T-helper 2 cell (primary cell): ENCODE measurements at places on chromosomes 5 and 9.

DNA sequence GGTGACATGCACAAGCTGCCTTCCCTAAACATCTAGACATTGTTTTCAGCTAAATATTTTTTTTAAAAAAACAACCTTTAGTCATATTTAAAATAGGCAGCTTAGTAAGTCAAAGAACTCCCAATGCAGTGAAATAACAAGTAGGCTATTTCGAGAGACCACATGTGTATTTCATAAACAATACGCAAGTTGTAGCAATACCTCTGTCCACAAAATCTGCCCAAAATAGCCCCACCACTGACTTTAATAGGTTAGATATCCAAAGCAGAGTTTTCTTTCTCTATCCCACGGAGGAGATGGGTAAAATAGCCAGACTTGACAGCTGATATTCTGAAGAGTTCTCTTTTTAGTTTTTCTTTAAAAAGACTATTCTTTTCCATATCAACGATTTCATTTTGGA lies 1.2 kb downstream of the SLC24A2 start:
- DNase-seq: no peak

DNA sequence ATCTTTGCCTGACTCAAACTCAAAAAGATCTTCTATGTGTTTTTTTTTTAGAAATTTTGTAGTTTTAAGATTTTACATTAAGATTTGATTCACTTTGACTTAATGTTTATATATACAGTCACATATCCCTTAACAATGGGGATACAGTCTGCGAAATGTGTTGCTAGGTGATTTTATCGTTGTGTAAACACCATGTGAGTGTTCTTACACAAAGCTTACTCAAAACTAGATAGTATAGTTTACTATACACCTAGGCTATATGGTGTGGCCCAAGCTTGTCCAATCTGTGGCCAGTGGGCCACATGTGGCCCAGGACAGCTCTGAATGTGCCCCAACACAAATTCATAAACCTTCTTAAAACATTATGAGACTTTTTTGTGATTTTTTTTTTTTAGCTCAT lies 131.9 kb downstream of the CWC27 start:
- no peak for DNase-seq

DNA sequence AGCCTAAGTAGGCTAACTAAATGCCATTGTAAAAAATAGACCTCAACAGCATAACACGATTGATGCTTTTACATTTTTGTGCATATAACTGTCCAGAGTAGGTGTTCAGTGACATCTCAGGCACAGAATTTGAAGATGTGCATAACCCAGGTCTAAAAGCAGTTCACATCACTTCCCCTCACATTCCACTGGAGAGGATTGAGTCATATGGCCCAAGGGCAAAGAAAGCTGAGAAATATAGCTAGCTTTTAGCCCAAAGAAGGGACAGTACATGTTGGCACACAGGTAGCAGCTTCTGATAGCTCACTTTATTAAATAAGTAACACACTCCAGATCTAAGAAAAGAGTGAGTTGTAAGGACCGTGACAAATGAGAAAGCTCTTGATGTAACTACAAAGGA lies 2259.5 kb upstream of the WWC1 start:
- no peak for DNase-seq

DNA sequence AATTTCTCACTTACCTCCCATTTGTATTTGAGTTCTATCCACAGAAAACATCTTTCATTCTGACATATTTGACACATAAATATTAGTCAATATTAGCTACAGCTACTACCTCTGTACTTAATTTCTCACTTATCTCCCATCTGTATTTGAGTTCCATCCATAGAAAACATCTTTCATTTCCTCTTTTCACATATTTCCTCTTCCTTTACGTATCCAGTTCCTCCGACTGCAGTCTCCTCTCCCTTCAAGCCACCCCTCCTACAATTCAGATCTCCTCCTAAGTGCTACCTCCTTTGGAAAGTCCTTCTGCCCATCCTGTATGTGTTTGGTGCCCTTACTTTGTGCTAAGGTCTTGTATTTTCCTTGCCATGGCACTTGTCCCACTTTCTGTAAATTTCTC lies 1.6 kb downstream of the SREK1IP1 start:
- DNase-seq: no peak
